ENCODE measurements at places on chromosomes 2 and 18.

GRCh38 chr18:34730774-34731173 is 20.7 kb downstream of the DTNA start:
- DNase-seq, result no peak

DNA sequence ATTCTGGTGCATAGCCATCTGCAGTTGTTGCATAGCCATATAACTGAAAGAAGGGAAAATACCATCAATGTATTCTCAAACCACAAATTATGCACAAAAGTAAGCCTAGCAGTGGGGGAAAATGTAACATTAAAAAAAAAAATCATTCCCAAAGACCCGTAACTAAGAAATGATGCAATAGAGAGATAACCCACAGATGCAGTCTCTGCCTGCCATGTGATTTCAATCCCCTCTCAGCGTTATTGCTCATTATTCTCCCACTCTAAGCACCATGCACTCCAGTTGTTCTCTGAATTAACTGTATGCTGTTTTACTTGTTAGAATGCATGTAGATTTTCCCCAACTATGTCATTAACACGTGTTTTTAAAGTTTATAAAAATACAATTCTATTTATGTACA is 14.1 kb downstream of the DSC1 start:
- no peak for DNase-seq

GRCh38 chr2:226123300-226123699 is 676.3 kb downstream of the IRS1 start:
- DNase-seq, result peak; percentile 42

DNA sequence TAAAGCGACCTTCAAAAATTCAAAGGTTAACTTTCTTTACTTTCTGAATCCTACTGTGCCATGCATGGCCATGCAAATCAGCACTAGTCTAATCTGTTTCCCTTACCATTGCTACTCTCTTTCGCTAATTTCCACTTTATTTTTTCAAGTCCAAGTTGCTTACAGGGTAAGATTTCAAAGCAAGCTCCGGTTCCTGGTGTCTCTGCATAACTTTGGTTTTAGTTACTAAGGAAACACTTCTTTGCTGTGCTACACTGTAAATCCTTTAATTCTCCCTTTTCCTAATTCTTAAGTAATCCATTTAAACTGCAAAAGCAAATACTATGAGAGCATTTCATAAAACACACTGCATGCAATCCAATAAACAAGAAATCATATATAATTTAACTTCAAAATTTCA is 383.5 kb upstream of the LYPD1 start:
- peak; percentile 4 for DNase-seq

- DNase-seq, result no peak
These were observed 280.5 kb downstream of the AGAP1 start for GRCh38 chr2:235774153-235774870.

GRCh38 chr2:177873915-177874314 is 198.7 kb downstream of the PDE11A start:
- no peak for DNase-seq

- no peak for DNase-seq
These were observed 213.9 kb downstream of the NDUFA10 start for GRCh38 chr2:239811111-239811781.

DNA sequence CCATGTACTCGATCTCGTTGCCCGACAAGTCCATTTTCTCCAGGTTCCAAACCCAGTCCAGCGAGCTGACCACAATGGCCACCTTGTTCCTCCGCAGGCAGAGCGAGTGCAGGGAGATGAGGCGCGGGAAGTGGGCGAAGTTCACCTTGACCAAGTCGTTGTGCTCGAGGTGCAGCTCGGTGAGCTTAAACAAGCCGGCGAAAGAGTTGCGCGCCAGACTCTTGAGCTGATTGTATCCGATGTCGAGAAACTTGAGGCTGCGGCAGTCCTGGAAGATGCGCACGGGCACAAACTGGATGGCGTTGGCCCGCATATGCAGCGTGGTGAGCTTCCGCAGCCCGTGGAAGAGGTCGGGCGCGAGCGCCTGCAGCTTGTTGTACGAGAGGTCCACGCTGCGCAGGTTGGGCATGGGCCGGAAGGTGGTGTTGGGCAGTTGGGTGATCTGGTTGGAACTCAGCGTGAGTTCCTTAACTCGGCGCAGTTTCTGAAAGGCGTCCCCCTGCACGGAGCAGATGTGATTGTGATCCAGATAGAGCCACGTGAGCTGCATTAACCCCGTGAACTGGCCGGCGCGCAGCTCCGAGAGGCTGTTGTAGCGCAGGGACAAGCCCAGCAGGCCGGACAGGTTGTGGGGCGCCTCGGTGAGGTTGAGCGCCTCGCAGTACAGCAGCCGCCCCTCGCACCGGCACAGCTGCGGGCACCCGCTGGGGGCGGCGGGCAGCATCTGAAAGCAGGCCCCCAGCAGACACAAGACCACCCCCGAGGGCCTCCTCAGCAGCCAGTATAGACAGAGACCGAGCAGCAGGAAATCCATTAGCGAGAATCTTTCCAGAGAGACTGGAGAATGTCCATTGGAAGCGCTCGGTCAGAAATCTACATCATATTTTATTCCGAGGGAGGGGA is 1.3 kb downstream of the LRRTM1 start:
- no peak for DNase-seq

- peak; percentile 1 for DNase-seq
These were observed 44.3 kb upstream of the FBXO11 start for GRCh38 chr2:47950340-47951301.

DNA sequence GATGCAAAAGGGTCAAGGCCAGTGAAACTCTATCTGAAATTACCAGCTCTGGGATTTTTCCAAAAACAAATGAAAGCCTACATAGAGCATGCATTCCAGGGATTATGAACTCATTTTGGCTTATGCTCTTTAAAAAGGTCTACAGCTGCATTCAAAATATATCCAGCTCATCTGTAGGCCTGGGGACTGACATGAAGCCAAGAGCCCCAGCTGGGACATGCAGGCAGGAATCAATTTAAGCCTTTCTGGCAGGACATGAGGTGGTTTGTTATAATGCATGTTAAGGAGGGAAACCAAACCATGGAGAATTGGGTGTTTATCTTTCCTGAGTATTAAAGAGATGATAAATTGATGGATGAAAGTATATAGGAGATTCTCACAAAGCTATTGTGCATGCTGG is 164.5 kb downstream of the RBM43 start:
- DNase-seq, result peak; percentile 2

- no peak for DNase-seq
These were observed 392.1 kb downstream of the PTH2R start for GRCh38 chr2:208798698-208799097.

- peak; percentile 72 for DNase-seq
These were observed 32.8 kb upstream of the IL1B start for GRCh38 chr2:112869258-112869842.

GRCh38 chr2:235520787-235521186 is 26.9 kb downstream of the AGAP1 start:
- DNase-seq, result no peak

DNA sequence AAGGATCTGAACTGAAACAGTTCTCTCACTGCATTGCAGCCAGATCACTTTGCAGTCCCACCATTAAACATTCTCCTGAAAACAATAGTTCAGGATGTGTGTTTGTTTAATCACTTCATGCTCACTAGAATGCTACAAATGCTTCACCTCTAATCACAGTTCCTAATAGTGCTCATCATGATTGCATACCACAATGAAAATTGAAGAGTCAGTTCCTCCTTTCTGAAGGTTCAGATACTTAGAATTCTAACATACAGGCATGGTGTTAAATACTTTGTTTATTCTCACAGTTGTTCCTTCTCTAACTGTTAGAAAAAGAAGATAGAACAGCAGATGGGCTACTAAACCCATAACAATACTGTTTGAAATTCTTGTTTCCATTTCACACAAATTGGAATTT is 622.3 kb upstream of the ACVR2A start:
- no peak for DNase-seq

DNA sequence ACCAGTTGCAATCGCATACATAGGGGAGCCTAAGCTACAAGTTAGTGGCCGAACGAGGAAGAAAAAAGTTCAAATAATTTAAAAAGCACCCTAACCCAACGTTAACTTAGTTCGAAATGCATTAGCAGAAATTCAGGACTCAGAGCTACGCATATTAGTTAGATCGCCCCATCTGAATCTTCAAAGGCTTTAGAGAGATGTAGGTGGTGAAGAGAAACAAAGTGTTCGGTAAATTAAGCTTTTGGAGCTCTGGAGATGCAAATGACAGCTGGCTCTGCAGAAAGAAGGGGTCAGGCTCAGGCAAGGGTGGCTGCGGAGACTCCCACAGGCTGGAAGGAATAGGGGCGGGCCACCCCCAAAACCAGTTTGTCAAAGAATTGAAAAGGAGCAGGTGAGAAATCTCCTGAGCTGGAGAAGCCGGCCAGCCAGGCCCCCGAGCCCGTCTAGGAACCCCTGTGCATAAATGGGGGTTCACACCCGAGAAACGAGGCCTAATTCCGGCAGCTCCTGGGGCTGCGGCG is 621 bp downstream of the TXNL1 start:
- no peak for DNase-seq

- DNase-seq, result no peak
These were observed 42.8 kb downstream of the CCDC68 start for GRCh38 chr18:54916507-54916906.

DNA sequence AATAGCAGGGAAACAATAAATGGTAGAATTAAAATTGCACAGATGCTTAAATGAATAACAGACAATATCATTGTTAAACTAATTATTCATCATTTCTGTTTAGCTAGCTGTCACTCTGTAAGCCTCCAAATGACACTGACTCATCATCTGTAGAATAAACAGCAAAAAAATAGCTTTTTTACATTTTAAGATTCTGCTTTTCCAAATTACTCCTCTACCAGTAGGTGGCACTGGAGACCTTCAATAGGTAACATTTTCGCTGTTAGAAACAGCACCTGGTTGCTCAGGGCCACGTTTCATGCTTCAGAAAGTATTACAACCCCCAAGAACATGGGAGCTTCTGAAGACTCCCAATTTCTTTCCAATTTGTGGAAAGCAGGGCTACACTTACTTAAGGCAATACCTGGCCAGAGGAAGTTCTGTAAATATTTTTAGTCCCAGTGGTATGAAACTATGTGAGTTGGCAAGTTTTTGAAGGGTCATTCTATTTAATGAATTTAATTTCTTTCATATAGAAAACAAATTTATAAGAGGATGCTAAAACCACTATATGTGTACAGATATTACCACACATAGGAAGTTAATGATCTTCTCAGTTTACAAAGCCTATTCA is 45.4 kb downstream of the TTN start:
- peak; percentile 35 for DNase-seq

- no peak for DNase-seq
These were observed 60.7 kb downstream of the SPATS2L start for GRCh38 chr2:200367155-200367554.

- no peak for DNase-seq
These were observed 53.7 kb downstream of the GFPT1 start for GRCh38 chr2:69333352-69333751.

- no peak for DNase-seq
These were observed 78.9 kb downstream of the ZBTB7C start for GRCh38 chr18:48330016-48330991.

GRCh38 chr2:19329445-19329844 is 29.0 kb downstream of the OSR1 start:
- no peak for DNase-seq

Measured in renal pelvis (tissue), 12 donors.